CD4-positive, alpha-beta T cell treated with Interleukin-15 for 1 hour (primary cell): ENCODE measurements at places on chromosomes 2 and 18.

DNA sequence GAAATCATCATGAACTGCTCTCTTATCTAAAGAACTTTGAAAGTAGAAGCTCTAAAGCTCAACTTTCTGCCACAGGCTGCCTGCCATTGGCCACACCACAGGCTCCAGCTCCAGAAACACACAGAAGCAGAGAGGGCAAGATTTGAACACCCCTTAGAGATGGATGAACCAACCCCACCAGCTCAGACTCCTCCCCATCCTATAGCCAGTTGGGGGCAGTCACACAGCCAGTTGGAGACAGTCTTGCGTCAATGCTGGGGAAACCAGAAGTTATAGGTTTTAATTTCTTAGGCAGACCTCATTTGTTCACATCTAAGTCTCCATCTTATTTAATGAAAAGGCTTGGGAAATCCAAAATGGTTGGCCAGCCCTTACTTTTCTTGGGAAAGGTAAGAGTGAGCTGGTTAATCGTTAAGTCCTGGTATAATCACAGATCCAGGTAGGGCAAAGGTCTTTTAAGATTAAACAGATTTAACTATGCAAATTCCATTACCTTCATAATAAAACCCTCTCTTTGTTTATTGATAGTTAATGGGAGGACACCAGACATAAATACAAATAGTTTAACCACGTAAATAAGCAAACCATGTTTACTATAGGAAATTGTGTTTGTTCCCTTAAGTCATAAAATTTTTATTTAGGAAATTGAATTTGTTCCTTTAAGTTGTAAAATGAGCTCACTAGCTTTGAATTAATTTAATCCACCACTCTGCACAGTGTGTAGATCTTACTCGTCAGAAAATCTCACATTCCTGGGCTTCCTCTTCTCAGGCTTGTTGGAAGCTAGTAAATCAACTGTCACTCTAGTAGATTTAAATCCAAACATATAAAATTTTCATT, 28.0 kb downstream of the MRO start:
- DNase-seq: no peak

DNA sequence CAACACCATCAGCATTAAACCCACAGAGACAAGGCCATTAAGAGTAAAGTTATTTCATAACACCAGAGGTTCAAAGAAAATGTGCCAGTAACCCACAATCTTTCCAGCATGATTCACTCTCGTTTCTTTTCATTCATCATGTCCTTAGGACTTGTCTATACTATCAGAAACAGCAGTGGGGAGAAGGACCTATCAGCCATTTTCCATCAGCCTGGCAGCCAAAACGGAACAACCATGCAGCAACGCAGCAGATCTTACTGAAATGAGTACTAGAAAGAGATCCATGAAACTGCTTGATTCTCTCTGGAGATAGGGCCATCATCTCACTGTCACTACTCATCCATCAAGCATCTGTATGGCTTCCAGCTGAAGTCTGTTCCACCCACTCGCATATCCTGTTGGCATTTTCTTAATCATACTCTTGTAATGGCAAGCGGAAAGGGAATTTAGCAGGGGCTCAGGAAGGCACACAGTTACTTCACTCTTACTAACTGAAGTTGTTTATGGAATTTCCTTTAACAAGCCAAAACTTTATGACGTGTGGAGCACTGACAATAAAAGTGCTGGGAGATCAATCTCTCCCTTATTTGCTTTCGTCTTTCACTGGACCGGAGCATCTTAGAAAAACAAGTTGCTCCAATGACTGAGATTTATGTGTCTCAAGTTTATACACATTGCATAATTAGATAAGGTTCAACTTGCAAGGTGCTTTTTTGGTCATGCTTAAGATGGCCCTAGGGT, 69.7 kb downstream of the EPHA4 start:
- no peak for DNase-seq

DNA sequence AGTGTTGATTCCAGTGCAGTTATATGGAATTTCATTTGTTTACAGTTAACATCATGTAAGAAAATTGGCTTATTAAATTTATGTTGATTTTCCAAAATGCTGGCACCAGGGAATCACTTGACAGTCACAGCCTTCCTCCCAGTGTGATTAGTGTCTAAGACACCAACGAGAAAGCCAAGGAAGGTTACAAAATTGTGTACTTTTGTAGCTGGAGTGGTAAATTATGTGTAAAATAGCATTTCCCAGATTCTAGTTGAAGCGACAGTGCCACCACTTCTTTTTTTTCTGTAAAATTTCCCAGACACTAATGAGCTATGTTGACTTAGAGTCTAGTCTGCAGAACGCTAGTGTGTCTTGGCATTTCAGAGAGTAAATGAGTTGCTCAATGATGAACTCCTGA, 101.3 kb downstream of the NCK2 start:
- DNase-seq: no peak

DNA sequence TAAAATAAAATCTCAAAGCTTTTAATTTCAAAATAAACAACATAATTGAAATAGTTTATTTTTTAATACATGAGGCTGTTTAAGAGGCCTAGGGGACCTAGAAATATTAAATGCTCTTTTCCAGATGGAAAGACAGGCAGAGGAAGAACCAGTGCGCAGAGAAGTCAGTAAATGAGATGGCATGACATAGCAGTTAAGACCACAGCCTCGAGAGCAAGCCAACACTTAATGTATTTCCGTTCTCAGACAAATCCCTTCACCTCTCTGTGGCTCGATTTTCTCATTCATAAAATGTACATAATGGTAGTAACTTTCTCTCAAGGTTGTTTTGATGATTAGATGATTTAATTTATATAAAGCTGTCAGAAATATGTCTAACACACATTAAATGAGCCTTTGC, 405.1 kb upstream of the CWC22 start:
- no peak for DNase-seq

DNA sequence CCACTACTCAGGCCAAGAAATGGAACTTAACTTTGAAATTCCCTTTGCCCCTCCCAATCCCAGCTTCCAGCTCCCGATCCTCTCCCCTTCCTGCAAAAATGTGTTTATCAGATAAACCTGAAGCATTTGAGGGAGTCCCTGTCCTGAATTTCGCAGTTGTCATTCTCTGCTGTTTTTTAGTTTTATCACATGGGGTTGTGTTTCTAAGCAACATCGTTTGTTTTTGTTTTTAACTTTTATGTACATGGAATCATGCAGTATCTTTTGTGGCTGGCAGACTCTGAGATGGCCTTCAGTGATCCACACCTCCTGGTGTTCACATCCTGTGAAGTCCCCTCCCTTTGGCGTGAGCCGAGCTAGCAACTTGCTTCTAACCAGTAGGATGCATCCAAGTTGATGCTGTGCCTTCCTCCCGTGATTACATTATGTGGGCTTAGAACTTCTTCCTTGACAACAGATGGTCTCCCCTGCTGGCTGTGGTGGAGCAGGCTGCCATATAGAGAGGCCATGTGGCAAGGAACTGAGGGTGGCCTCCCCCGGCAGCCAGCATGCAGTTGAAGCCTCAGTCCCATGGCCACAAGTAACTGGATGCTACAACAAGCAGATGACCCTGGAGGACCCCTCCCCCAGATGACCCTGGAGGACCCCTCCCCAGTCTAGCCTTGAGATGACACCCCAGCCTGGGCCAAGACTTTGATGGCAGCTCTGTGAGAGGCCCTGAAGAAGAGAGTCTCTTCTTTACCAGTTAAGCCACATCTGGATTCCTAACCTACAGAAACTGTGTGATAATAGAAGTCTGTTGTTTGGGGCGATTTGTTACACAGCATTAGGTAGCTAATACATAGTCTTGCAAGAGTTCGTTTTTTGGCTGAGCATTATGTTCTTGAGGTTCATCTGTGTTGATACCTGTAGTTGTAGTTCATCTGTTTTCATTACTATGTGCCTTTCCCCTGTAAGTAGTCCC, 27.7 kb downstream of the SH3BP4 start:
- no peak for DNase-seq

DNA sequence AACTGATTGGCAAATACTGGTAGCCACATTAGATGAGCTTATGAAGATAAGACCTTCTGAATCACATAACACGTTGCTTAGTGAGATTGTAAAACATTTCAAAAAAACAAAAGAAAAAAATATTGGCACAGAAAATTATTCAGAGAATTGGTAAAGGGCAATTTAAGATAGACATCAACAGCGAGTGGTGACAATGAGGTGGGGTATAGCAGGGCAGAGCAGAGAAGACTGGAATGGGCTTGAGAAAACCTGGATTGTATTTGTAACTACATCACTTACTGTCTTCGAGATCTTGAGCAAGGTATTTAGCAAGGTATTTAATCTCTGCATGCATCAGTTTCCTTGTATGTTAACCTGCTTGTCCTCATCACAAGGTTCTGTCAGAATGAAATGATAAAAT, 313.0 kb upstream of the MEIS1 start:
- DNase-seq: no peak
